ENCODE measurements at places on chromosomes 7 and 10. TPM values are rescaled to one million over a fixed set of nuclear protein-coding genes. Genes with fewer than 3 reads are reported as not detected.

GRCh38 chr7:10257438-10257837, 716.2 kb upstream of the PHF14 start:
- DNase-seq = no peak

DNA sequence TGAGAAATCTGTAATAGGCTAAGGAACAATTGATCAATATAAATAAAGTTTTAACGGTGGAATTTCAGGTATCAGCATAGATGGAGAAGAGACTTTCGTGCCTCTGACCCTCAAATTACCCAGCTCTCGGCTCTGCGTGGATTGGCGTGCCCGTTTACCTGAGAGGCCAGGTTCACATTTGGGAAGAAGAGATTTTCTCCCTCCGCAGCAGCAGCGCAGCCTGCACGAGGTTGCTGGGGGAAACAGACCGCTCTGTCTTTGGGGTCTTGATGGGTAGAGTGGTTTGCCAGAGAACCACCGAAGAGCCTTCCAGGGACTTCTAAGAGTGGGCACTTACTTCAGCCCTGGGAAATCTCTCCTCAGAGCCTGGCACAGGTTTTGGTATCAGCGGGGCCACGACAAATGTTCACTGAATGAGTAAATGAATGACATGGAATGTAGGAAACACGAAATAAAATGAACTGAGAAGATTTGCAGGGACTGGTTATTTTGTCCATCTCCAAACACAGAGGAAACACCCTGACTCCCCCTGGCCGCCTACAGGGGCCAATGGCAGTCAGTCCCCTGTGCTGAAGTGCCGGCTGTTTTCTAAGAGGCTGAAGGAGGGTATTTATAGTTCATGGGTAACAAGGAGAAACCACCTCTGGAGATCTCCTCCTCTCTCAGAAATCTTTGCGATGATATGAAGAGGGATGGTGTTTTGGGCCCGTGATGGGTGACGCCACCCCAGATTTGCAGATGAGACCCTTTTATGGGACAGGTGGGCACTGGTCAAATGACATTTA, 338.5 kb downstream of the ADARB2 start:
- DNase-seq = peak; percentile 45

DNA sequence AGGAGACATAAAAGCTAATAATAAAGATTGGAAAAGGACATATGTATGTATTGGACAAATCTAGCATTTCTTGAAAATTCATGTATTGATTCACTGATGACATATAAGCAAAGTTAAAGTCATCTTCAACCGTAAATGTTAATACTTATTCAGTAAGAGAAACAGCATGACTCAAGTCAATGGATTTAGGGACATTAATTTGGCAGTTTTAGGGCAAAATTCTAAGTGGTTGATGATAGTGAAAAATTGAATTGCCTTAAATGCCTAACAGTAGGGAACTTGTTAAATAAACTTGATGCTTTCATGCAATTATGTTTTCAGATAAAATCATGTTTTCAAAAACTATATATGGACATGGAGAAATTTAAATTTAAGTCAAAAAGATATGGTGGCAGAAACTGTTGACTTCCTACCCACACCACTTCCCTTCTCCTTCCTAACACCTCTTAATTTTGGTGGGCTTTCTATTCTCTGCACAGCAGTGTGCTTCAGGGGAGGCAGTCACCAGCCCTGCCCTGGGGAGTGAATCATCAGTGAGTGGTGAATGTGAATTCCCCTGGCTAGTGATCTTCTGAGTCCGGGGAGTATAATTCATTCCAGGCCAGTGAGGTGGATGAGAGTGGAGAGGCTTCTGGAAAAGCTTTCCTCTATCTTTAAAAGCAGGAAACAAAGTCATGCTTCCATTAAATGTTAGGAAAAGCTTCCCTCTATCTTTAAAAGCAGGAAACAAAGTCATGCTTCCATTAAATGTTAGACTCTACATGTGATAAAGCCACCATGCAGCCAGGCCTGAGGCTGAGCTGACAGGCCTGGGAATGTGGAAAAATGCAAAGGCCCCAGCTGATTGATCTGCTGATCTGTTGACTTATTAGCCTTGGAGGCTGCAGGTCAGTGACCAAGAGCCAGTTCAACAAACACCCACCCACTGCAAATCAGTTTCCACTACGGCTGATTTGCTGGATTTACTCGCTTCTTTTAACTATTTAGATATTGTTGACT, 25.2 kb upstream of the ITGB1 start:
- no peak for DNase-seq

DNA sequence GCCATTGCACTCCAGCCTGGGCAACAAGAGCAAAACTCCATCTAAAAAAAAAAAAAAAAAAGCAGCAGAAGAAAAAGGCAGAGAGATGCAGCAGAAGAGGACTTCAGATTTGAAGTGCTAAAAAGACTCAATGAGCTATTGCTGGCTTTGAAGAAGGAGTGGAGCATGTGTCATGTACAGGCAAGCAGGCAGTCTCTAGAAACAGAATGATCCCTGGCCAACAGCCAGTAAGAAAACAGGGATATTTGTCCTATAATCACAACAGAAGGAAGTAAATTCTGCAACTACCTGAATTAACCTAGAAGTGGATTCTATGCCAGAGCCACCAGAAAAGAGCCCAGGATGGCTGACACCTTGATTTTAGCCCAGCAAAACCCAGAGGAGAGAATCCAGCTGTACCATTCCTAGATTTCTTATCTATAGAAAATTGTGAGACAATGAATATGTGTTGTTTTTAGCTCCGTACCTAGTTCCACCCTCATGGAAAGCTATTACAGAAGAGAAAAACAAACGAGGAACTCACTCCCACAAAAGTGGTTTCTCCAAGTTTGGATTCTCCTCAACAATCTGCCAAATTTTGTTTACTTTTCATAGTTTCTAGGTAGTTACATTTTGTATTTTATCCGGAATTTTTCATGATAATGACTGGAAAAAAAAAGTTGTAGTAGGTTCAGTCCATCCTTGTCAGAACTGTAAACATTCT, 198.2 kb upstream of the GNAI1 start:
- no peak for DNase-seq

- DNase-seq = no peak
Measured at GRCh38 chr7:81004098-81004497, 85.2 kb upstream of the SEMA3C start.

DNA sequence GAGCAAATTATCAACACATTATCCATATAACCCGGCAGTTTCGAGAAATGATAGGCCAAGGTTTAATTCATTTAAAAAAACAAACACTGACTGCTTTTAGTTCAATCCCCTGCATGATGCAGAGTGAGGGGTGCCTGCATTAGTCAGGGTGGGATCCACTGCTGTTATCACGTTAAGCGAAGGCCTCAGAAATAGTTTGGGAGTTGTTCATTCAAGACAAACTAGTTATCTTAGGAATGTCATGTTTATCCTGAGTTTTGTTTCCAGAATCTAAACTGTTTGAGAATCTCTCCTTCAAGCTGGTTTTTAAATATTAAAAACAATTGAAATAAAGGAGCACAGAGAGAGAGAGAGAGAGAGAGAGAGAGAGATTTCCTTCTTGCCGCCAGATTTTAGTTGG, 36.6 kb upstream of the PFKP start:
- DNase-seq = no peak

- no peak for DNase-seq
Measured at GRCh38 chr10:132607961-132608495, 70.4 kb downstream of the INPP5A start.

GRCh38 chr10:49375611-49376010, 20.3 kb downstream of the DRGX start:
- no peak for DNase-seq

GRCh38 chr7:34928560-34928959, 108.7 kb downstream of the DPY19L1 start:
- no peak for DNase-seq

DNA sequence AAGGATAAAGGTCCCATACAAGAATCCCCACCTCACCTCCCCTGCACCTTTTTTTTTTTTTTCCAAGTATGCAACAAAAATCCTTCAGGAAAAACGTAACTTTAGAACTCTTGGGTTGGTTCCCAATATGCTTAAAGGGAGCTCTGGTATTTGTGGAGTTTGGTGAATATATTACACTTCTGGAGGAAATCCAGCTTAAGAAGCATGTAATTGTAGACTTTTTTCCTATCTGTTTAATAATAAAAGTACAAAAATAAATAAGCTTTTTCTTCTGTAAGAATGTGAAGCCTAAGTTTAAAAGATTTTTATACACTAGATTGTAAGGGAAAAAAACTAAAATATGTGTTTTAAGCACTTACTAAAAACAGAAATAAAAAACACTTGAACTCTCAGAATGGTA, 102.3 kb downstream of the SORBS1 start:
- DNase-seq = no peak

GRCh38 chr10:122845783-122846332, at the start of gene CUZD1:
Gene CUZD1, minus strand, starts transcription at chr10:122845857. Its CDS starts 14 bp downstream, at chr10:122845843.
- DNase-seq = peak; percentile 61

GRCh38 chr10:111211706-111212105, 134.9 kb downstream of the ADRA2A start:
- no peak for DNase-seq

GRCh38 chr10:33187427-33187999, 147.0 kb downstream of the NRP1 start:
- DNase-seq = no peak

- DNase-seq = no peak
Measured at GRCh38 chr7:46812101-46812675, 769.7 kb downstream of the TNS3 start.

GRCh38 chr7:151506901-151507382, 12.8 kb downstream of the RHEB start:
- DNase-seq = peak; percentile 47

- DNase-seq = no peak
Measured at GRCh38 chr10:84510121-84510520, 181.7 kb downstream of the CCSER2 start.

DNA sequence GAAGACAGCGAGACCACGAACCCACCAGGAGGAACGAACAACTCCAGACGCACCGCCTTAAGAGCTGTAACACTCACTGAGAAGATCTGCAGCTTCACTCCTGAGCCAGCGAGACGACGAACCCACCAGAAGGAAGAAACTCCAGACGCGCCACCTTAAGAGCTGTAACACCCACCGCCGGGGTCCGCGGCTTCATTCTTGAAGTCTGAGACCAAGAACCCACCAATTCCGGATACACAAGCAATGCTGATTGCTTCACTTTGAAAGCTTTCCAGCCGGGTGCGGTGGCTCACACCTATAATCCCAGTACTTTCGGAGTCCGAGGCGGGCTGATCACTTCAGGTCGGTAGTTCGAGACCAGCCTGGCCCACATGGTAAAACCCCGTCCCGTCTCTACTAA, 177.2 kb upstream of the MYO3A start:
- no peak for DNase-seq

The PCLO gene
- 1.5 TPM for total RNA-seq

The ZNF735 gene
- total RNA-seq = not detected

The PVRIG gene
- not detected for total RNA-seq

The SYT15 gene
- total RNA-seq = not detected

The ZNF117 gene
- 1.7 TPM for total RNA-seq

The SFRP5 gene
- total RNA-seq = 1.9 TPM

The GAD2 gene
- 1.8 TPM for total RNA-seq

The DOCK1 gene
- total RNA-seq = 47.9 TPM
